ENCODE measurements at places on chromosomes 7 and 10. TPM values are rescaled to one million over a fixed set of nuclear protein-coding genes. Genes with fewer than 3 reads are reported as not detected.

Gene CALD1
- 265 TPM for total RNA-seq

Gene AKR1C8
- not detected for total RNA-seq

Gene ACSL5
- total RNA-seq, result under 0.01 TPM

Gene OPN4
- not detected for total RNA-seq

Gene TMEM196
- not detected for total RNA-seq

Gene CRTAC1
- total RNA-seq, result not detected

Gene ZNF775
- total RNA-seq, result 3.8 TPM

Gene CFTR
- total RNA-seq, result 2.4 TPM

Gene IL15RA
- 1.3 TPM for total RNA-seq

Gene SFMBT2
- total RNA-seq, result under 0.01 TPM

Measured in tracheal epithelial cell (primary cell).